Activated CD8-positive, alpha-beta T cell treated with anti-CD3 and anti-CD28 coated beads, Interleukin-2, amount 10 ng/mL, durations not matched to agents 7 days and 5 days (primary cell): ENCODE measurements at places on chromosomes 7 and 10. TPM values are rescaled to one million over a fixed set of nuclear protein-coding genes. Genes with fewer than 3 reads are reported as not detected.

Gene LRRN3
- 196 TPM for total RNA-seq

Gene KIF11
- 87.0 TPM for total RNA-seq

Gene PRKCQ
- total RNA-seq: 60.1 TPM

Gene BAMBI
- 0.18 TPM for total RNA-seq

Gene CCDC201
- total RNA-seq: not detected

Gene KIAA1217
- total RNA-seq: not detected

Gene APBB1IP
- 75.9 TPM for total RNA-seq

Gene GALNT17
- not detected for total RNA-seq

Gene TRIM8
- total RNA-seq: 47.1 TPM

Gene GRK5
- total RNA-seq: 16.9 TPM

Gene FANK1
- total RNA-seq: not detected

Gene OPALIN
- not detected for total RNA-seq

Gene CTAGE4
- total RNA-seq: 0.47 TPM

Gene MMRN2
- total RNA-seq: not detected

Gene PITRM1
- total RNA-seq: 47.5 TPM

Gene CALHM3
- 0.45 TPM for total RNA-seq

Gene ATOH7
- not detected for total RNA-seq

Gene STRIP2
- total RNA-seq: 7.1 TPM

Gene SMKR1
- total RNA-seq: 1.6 TPM

Gene ERV3-1
- 12.5 TPM for total RNA-seq

Gene GRID2IP
- 0.21 TPM for total RNA-seq

Gene PRPS1L1
- not detected for total RNA-seq

Gene TMEM26
- total RNA-seq: not detected

Gene C10orf105
- total RNA-seq: 0.73 TPM

Gene SUN1
- 39.7 TPM for total RNA-seq

Gene PYROXD2
- 9.3 TPM for total RNA-seq
